ENCODE measurements at places on chromosomes 11 and 22.

DNA sequence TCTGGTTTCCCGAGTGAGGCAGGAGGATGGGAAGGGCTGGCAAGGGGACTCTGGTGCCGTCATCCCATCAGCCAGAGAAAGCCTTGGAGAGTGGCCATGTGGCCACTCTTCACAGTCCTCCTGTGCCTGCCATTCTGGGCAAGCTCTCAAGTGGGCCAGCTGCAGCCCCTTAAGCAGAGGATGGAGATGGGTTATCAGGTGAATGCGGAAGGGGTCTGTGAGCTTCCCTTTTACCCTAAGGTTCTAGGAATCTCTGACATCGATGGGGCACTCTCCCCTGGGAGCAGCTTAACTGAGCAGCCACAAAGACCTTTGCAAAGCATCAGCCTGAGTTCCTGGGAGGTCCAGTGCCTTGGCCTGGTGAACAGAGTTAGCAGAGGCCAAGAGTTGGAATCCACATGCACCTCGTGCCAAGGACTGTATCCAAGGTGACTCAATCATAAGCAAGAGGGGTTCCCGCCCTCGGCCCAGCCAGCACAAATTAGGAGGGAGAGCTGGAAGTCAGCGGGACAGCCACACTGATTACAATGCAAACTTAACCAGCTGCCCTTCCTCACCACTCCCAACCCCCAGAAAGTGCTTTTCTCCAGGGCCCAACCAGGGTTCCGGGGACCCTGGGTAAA, 193.6 kb downstream of the BUD13 start:
- no peak for DNase-seq

GRCh38 chr11:73397468-73398131, 21.4 kb downstream of the RELT start:
- no peak for DNase-seq

GRCh38 chr11:16925561-16926065, 88.6 kb downstream of the PLEKHA7 start:
- no peak for DNase-seq

DNA sequence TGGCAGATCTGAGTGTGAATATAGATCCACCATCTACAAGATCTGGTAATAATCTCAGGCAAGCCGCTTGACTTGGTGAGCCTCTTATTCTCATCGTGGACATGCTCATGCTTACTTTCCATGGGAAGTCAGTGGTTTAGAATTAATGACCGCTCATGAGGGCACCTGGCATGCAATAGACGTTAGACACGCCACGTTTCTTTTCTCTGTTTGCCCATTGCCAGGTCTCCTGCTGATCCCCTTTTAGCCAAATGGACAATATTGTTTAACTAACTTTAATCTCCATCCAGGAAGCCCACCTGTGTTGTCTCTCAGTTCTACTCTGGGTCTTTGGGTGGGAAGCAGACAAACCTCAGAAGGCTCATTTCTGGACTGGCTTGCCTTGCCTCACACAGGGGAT, 439.1 kb downstream of the ETS1 start:
- DNase-seq, result no peak

Data from brain pericyte (primary cell).